ENCODE measurements at places on chromosomes 12 and 14.

GRCh38 chr12:111107392-111108178 is 187.2 kb upstream of the MYL2 start:
- no peak for DNase-seq

DNA sequence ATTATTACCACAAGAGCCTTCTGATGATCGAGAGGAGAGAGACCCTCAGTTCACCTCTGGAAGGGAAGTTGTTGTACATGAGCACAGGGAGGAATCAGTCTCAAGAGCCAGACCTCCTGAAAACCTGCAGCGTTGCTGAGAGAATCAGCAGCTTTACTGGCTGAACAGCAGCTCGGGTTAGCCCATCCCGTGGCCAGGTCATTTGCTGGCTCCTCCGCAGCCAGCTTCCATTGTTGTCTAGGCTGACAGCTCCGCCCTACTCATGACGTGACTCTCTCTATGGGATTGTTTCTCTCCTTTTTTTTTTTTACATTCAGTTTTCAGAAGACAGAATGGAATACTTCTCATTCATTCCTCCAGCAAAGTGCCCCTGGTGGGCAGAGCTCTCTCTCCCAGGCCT is 69.9 kb downstream of the TGFB3 start:
- DNase-seq = no peak

GRCh38 chr12:3246253-3246652 is 169.1 kb downstream of the TSPAN9 start:
- DNase-seq = no peak

GRCh38 chr12:4269279-4269991 is 4.1 kb upstream of the CCND2 start:
- no peak for DNase-seq

DNA sequence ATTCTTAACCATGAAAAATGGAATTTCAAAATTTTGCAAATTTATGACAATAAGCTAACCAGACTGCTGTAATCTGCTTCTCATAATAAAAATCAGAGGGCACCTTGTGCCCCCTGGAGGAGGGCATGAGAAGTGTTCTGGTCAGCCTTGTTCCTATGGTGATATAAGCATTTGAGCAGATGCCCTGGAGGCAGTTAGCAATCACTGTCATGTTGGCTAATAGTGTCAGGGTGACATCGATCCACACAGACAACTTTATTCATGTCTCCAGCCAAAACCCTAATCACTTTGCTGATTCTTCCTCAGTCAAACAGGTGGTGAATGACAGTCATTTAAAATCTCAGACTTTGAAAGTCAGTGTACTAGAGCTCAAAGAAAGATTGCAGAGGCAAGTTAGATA is 943.0 kb downstream of the GALC start:
- DNase-seq = no peak

GRCh38 chr12:39574378-39574777 is 45.2 kb downstream of the ABCD2 start:
- DNase-seq = no peak
